ENCODE measurements at places on chromosomes 5 and 9. TPM values are rescaled to one million over a fixed set of nuclear protein-coding genes. Genes with fewer than 3 reads are reported as not detected.

GPR151 gene
- not detected for total RNA-seq

GRCh38 chr5:8923526-8923925, 622.3 kb downstream of the SEMA5A start:
- no peak for DNase-seq

MAMDC4 gene
- 17.6 TPM for total RNA-seq

- no peak for DNase-seq
Observed at GRCh38 chr9:34446468-34446891, 11.9 kb downstream of the FAM219A start.

DNA sequence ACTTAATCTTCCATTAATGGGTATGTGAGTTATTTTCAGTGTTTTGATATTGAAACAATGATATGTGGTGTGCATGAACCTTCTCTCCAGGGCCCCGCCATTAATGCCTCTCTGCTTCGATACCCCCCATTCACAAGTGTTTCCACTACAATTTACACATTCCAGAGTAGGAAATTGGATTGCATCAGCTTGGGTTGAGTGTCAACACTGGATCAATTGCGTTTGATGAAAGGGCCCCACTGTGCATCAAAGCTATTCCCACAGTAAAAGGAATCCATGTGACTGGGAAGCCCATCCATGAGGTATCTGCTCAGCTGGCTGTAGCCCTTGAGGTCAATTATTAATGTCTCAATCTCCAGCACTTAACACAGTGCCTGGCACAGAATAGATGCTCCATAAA, 17.8 kb upstream of the LVRN start:
- DNase-seq = no peak

ACSL6 gene
- total RNA-seq = 8.1 TPM

GRCh38 chr5:156500755-156501154, 173.8 kb downstream of the SGCD start:
- DNase-seq = no peak

- DNase-seq = no peak
Observed at GRCh38 chr9:37126214-37126788, 5.9 kb downstream of the ZCCHC7 start.

DNA sequence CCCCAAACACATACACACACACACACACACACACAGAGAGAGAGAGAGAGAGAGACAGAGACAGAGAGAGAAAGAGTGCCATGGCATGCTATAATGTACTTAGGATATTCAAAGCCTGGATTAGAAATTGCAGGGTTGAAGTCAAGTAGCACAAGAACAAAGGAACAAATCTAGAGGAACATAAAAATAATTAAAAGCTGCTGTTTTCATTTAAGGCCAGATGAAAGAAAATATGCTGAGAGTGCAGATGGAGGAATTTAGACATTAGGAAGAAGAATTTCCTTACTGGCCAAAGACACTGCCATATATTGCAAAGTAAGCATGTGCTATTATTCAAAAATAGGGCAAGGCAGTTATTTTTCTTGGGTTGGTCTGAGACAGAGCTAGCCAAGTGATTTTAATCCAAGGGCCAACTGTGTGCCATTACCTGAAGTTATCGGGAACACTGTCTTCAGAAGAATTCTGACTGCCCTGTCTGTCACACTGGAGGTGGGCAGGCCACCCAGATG, 31.7 kb downstream of the HSD17B3 start:
- DNase-seq = no peak

DNA sequence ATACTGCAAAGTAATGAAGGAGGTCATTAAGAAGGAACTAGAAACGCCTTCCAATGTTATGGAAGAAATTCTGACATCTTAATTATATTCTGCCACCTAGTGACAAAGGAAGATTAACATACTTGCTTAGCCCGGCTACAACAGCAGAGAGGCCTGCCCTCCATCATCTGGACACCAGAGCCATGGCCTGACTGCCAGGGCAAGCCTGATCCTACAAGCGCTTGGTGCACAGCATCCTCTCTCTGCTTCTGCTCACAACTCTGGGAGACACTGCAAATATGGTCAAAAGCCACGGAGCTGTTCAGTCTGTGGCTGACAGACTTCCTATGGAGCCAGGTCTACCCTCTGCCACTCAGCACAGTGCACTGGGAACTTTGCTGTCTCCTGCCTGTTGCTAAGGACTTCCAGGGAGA, 87.3 kb upstream of the SLC44A1 start:
- DNase-seq = peak; percentile 33

- no peak for DNase-seq
Observed at GRCh38 chr5:5969942-5970483, 408.3 kb downstream of the MED10 start.
